ENCODE measurements at places on chromosomes 13 and 19.
A peak's percentile ranks its signal among the peaks of the same experiment; 100 is the strongest.

GRCh38 chr19:38900743-38901190 lies 998 bp downstream of the NFKBIB start:
- DNase-seq = no peak

- DNase-seq = peak; percentile 85
Observed at GRCh38 chr19:13784731-13785452, 10.4 kb upstream of the ZSWIM4 start.

- no peak for DNase-seq
Observed at GRCh38 chr13:76936763-76937162, 11.5 kb upstream of the ACOD1 start.

GRCh38 chr13:33917190-33917589 lies 99.2 kb downstream of the RFC3 start:
- no peak for DNase-seq

- DNase-seq = no peak
Observed at GRCh38 chr13:37602733-37603381, 4.3 kb upstream of the POSTN start.

Measured in Right ventricle myocardium superior (tissue), 1 donor.